Skin of body (tissue), 3 donors: ENCODE measurements at places on chromosomes 5 and 9. TPM values are rescaled to one million over a fixed set of nuclear protein-coding genes. Genes with fewer than 3 reads are reported as not detected.

CD180 gene
- 1.2 TPM for total RNA-seq

SPATA31C1 gene
- total RNA-seq, result not detected

DNA sequence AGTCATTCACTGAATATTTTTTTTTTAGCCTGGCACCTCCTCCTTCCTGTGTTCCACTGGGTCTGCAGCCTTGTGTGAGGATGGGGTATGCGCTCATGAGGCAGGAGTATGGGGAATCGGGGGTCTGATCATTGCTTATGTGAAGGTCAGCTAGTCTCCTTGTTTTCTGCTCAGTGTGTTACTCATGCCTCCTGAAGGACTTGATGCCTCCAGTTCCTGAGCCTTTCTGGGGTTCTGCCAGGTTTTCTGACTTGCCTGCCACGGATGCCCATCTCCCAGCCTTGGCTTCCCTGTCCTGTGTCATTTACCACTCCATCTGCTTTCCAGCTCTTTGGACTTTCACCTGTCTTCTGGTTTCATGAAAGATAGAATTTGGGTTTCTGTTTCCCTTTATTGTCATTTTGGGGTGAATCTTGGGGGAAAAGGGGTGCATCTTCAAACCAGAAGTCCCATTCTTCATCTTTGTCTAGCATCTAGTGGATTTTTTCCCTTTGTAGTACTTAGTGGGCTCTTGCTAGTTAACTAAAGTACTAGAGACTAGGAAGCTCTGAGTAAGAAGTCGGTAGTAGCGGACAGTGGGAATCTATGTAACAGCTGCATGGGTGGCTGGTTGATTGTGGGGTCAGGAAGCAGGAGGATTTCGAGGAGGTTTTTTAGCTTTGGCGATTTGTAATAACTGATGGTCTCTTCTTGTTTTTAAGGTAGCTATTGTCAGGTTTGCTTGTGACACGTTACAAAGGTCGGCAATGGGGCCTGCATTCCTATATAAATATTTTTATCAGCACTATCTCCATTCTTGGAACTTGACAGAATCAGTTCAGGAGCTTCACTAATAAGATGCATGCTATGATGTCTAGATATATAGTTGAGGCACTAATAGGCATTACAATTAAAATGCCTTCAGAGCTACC, 8.2 kb downstream of the OTULIN start:
- DNase-seq, result no peak

DNA sequence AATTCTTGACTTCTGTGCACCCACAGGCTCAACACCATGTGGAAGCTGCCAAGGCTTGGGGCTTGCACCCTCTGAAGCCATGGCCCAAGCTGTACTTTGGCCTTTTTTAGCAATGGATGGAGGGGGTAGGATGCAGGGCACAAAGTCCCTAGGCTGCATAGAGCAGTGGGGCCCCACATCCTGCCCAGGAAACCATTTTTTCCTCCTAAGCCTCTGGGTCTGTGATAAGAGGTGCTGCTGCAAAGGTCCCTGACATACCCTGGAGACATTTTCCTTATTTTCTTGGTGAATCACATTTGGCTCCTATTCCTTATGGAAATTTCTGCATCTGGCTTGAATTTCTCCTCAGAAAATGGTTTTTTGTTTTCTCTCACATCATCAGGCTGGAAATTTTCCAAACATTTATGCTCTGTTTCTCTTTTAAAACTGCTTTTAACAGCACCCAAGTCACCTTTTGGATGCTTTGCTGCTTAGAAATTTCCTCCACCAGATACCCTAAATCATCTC, 482.7 kb upstream of the TLE4 start:
- DNase-seq, result no peak

DNA sequence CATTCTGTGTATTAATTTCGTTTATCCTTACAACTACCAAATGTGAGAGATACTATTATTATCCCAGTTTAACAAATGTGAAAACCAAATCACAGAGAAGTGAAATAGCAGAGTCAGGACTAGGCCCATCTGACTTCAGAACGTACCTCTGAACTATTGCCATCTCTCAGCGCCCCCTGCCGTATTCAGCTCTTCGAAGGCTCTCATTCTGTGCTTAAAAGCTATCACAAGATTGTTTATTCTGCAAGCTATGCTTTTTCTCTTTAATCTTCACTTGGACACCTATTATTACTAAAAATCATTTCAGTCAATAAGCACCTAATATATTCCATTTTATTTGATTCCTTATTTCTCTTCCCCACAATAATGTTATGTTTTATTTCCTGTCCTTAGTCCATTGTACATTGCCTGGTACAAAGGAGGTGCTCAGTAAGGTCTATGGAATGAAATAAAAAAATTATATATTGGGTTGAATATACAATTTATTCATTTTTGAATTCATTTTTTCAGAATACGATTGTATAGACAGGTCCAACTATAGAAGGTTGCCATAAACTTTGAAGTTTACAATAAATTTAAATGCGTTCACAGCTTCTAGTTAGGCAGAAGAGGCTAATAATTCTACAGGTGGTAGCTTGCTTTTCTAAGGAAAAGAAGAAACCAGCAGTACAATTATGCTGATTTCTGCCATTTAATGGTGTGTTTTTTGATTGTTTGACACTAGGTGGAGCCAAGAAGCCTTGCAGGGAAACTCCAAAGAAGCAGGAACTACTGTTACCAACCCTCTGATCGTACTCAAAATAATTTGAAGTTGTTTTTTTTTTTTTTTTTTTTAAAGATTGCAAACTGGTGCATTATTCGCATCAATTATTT, 202.2 kb upstream of the DMRTA1 start:
- DNase-seq, result no peak

DNA sequence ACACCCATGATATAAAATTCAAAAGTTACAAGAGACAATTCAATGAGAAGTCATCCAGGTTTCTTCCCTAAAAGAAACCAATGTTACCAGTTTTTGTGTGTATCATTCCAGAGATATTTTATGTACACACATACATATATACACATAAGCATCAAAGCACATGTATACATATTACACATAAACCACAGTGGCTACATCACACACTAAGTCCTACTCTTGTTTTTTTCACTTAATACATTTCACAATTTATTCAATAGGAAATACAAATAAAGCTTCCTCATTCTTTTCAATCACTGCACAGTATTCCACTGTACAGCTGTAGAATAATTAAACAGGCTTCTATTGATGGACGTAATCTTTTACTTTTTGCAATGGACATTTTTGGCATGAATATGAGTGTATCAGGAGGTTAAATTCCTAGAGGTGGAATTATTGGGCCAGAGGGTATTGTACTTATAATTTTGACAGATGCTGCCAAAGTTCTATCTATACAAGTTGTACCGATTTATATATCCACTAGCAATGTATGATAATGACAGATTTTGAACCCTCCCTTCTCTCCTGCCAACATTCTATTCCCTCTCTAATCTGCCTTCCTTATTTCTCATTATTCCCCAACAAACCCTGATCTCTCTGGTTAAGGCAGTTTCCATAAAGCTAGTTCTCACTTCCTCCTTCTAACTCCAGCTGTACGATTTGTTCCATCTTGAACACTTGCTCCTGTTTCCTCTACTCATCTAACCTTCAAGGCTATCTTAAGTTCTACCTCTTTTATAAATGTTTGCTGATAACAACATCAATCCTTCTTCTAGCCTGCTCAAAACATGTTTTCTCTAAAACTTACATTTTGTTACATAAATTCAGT, 35.2 kb downstream of the MRPS27 start:
- no peak for DNase-seq

DNA sequence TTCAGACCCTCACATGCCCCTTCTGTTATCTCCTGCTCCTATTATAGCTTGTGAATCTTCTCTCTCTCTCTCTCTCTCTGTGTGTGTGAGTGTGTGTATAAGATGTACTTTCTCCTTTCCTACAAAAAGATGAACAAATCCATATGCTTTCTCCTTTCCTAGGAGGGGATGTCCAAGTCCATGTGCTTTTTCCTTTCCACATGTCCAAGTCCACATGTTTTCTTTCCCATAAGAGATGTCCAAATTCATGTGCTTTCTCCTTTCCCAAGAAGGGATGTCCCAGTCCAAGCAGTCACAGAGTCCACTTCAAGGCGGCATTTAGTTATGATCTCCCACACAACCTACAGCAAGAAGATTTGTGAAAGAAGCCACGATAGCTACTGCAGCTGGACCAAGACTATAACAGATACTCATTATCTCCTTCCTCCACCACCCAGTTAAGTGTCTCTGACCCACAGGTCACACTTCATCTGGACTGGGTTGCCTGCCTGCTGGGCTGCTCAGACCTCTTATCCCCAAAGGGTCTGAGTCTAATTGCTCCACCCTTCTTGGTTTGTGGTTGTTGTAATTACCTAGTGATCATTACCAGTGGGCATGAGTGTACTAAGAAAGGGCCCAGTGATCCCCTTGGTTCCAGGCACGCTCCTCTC, 18.4 kb upstream of the FOXI1 start:
- no peak for DNase-seq

- peak; percentile 34 for DNase-seq
Observed at GRCh38 chr9:113618836-113619490, 155.4 kb downstream of the RGS3 start.

DNA sequence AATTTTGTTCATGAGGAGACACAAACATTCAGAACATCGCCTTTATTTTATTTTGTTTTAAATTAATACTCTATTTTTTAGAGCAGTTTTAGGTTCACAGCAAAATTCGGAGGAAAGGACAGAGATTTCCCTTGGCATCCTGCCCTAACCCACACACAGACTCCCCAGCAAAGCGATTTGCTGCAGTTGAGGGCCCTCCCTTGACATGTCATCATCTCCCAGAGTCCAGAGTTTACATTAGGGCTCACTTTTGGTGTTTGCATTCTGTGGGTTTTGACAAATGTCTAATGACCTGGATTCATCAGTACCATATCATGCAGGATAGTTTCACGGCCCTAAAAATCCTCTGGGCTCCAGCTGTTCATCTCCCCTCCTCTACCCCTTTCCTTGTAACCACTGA, 33.6 kb upstream of the COL5A1 start:
- no peak for DNase-seq

- no peak for DNase-seq
Observed at GRCh38 chr5:76638479-76638878, 15.3 kb upstream of the F2RL2 start.

DNA sequence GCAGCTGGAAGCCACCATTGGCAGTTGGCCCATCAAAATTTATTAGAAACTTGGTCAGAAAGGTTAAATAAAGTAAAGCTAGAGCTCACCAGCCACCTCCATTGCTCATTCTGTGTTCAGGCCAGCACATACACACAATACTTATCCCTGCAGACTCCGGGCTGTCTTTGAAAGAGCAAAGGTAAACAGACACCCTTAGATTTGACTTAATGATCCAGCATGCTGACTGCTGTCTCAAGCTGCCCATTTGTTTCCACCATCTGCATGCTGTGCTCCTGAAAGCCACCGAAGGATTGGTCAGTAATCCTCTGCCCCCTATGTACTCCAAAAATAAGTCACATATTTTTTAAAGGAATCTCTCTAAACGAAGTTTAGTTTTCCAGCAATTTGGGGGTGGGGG, 1059.8 kb upstream of the DMAC1 start:
- no peak for DNase-seq
